Tongue (tissue), 3 donors: ENCODE measurements at places on chromosomes 5 and 9. TPM values are rescaled to one million over a fixed set of nuclear protein-coding genes. Genes with fewer than 3 reads are reported as not detected.

Gene CKMT2
- 287 TPM for total RNA-seq

Gene PCDHB9
- 1.7 TPM for total RNA-seq

Gene HRCT1
- total RNA-seq = not detected

Gene FOXD4L6
- not detected for total RNA-seq

Gene TIFAB
- 0.10 TPM for total RNA-seq

Gene SEC24A
- 31.7 TPM for total RNA-seq

Gene SH3TC2
- total RNA-seq = 5.1 TPM
